NCI-H460 (cell line): ENCODE measurements at places on chromosomes 11 and 22. TPM values are rescaled to one million over a fixed set of nuclear protein-coding genes. Genes with fewer than 3 reads are reported as not detected.

FAM118A gene
- total RNA-seq = 9.1 and 12.9 TPM in 2 replicates

C1QTNF5 gene
- not detected in 2 replicates for total RNA-seq

VSTM5 gene
- total RNA-seq = not detected in 2 replicates

SLC22A9 gene
- not detected in 2 replicates for total RNA-seq

SELENOM gene
- 32.0 and 36.2 TPM in 2 replicates for total RNA-seq

IGSF9B gene
- 0.37 and 0.55 TPM in 2 replicates for total RNA-seq

RTL10 gene
- 12.7 and 13.0 TPM in 2 replicates for total RNA-seq

TEX54 gene
- total RNA-seq = not detected in 2 replicates

PLCB3 gene
- 15.4 and 16.2 TPM in 2 replicates for total RNA-seq

IL17REL gene
- not detected in 2 replicates for total RNA-seq

GGTLC3 gene
- total RNA-seq = not detected in 2 replicates

NOL12 gene
- 39.7 and 42.2 TPM in 2 replicates for total RNA-seq

ABCC8 gene
- not detected in 2 replicates for total RNA-seq

TTC36 gene
- total RNA-seq = not detected in 2 replicates

GAS2 gene
- total RNA-seq = 0.77 and 1.2 TPM in 2 replicates

PKDREJ gene
- not detected in 2 replicates for total RNA-seq

PLAAT2 gene
- total RNA-seq = not detected in 2 replicates

TMEM45B gene
- not detected in 2 replicates for total RNA-seq

SLC5A1 gene
- not detected in 2 replicates for total RNA-seq

LMO2 gene
- total RNA-seq = 0.20 TPM in 1 of 2 replicates, not detected in the other

GRAMD1B gene
- 260 and 279 TPM in 2 replicates for total RNA-seq

C11orf54 gene
- 26.4 and 29.6 TPM in 2 replicates for total RNA-seq

DBX1 gene
- not detected in 2 replicates for total RNA-seq

NARS2 gene
- 27.6 and 33.2 TPM in 2 replicates for total RNA-seq

ZNF215 gene
- total RNA-seq = 3.3 and 3.8 TPM in 2 replicates

APOA1 gene
- not detected in 2 replicates for total RNA-seq

SMTNL1 gene
- total RNA-seq = not detected in 2 replicates

CCDC87 gene
- total RNA-seq = 0.37 and 0.52 TPM in 2 replicates

SMC1B gene
- 0.10 TPM in 1 of 2 replicates, not detected in the other for total RNA-seq

OR2AG2 gene
- total RNA-seq = 0.17 TPM in 1 of 2 replicates, not detected in the other

CARD18 gene
- total RNA-seq = not detected in 2 replicates

SCT gene
- total RNA-seq = not detected in 2 replicates

PARVG gene
- total RNA-seq = not detected in 2 replicates

GTSE1 gene
- total RNA-seq = 8.6 and 10.3 TPM in 2 replicates

DDTL gene
- total RNA-seq = 0.84 TPM in 1 of 2 replicates, not detected in the other

VPREB1 gene
- total RNA-seq = not detected in 2 replicates

TRIM77 gene
- total RNA-seq = not detected in 2 replicates

MCAM gene
- total RNA-seq = 187 and 195 TPM in 2 replicates

B3GAT1 gene
- total RNA-seq = 0.05 TPM in 1 of 2 replicates, not detected in the other

MMP1 gene
- total RNA-seq = 23.3 and 25.2 TPM in 2 replicates

SLC25A18 gene
- total RNA-seq = 0.97 and 1.2 TPM in 2 replicates

LGR4 gene
- total RNA-seq = 54.0 and 59.8 TPM in 2 replicates

KCNQ1 gene
- 0.26 TPM in 1 of 2 replicates, not detected in the other for total RNA-seq

PHLDA2 gene
- 5.6 and 7.7 TPM in 2 replicates for total RNA-seq

PLAAT5 gene
- not detected in 2 replicates for total RNA-seq

TMEM151A gene
- 0.32 and 0.40 TPM in 2 replicates for total RNA-seq

TMA7B gene
- not detected in 2 replicates for total RNA-seq

XKR3 gene
- total RNA-seq = not detected in 2 replicates

OR6T1 gene
- total RNA-seq = not detected in 2 replicates
